Right lobe of liver (tissue), 6 donors: ENCODE measurements at places on chromosomes 6 and 20. TPM values are rescaled to one million over a fixed set of nuclear protein-coding genes. Genes with fewer than 3 reads are reported as not detected.
A peak's percentile ranks its signal among the peaks of the same experiment; 100 is the strongest.

RBPJL gene
- not detected for total RNA-seq

LY6G6D gene
- total RNA-seq = not detected

SLC35D3 gene
- not detected for total RNA-seq

DSP gene
- total RNA-seq = 91.0 TPM

GRCh38 chr6:14729129-14729871 lies 516.6 kb upstream of the JARID2 start:
- no peaks in the 10 kb centered on the region for H3K36me3 ChIP-seq
- peak overlapping the region; percentile 29 for H3K27ac ChIP-seq
- no peaks in the 10 kb centered on the region for H3K27me3 ChIP-seq
- no peaks in the 10 kb centered on the region for H3K4me1 ChIP-seq
- H3K4me3 ChIP-seq = no peak overlapping the region
- DNase-seq = no peak

DNA sequence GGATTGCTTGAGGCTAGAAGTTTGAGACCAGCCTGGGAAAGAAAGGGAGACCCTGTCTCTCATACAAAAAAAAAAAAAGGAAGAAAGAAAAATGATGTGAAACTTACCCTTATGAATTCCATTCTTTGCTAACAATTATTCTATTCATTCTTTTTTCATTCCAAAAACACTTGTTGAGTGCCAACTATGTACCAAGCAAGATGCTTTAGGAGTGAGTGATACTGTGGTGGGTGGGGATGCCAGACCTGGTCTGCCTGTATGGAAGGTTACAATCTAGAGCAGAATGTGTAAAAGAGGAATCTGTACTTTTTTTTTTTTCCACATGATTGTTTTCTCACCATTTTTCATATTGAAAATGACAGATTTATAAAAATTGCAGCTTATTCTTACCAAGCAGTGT lies 73.8 kb upstream of the TULP1 start:
- DNase-seq = no peak
- no peak overlapping the region for H3K27ac ChIP-seq
- H3K36me3 ChIP-seq = peaks cover 9% of the 10 kb centered on the region
- H3K4me1 ChIP-seq = no peaks in the 10 kb centered on the region

DNA sequence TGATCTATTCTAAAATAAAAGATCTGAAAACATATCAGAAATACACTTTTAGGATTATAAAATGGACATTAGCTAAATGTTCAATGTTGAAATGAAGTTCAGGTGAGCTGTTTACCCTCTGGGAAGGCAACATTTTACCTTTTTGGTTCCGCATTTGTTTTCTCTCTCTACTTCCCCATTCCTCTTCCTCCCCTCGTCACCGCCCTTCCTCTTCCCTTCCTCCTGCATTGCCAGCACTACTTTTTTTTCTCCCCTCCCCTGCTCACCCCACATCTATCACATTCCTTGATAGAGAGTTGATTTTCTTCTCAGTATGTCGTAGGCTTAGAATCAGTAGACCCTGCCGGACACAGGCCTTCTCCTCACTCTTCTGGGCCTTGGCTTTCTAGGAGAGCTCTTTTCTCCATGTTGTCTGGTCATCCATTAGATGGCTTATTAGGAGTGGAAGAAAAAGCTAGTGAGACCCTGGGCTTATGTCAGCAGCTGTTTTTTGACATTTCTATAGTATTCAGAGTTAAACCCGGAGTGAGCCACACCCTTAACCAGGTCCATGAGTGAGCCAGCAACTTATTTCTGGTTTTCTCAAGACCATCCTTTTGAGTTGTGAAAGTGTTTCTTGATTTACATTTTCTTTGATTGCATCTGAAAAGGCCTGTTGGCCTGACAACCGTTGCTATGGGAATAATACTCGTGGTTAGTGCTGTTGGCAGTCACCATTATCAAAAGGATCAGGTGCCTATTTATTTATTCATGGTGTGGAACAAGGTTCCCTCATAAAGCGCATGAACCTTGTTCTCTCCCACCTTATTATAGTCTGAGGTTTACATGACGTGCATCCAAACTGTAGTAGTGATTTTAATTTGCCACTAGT lies 90.9 kb downstream of the DTD1 start:
- H3K4me3 ChIP-seq = no peak overlapping the region
- H3K27me3 ChIP-seq = no peaks in the 10 kb centered on the region
- H3K36me3 ChIP-seq = no peaks in the 10 kb centered on the region
- no peak overlapping the region for H3K27ac ChIP-seq
- no peaks in the 10 kb centered on the region for H3K4me1 ChIP-seq
- DNase-seq = no peak

GRCh38 chr6:117938311-117938995 lies 31.4 kb downstream of the SLC35F1 start:
- no peak for DNase-seq
- no peaks in the 10 kb centered on the region for H3K36me3 ChIP-seq
- no peak overlapping the region for H3K27ac ChIP-seq

- no peaks in the 10 kb centered on the region for H3K27me3 ChIP-seq
- no peak overlapping the region for H3K27ac ChIP-seq
- H3K4me3 ChIP-seq = no peak overlapping the region
- no peaks in the 10 kb centered on the region for H3K36me3 ChIP-seq
Measured at GRCh38 chr20:17697171-17697570, 2.6 kb upstream of the BANF2 start.

DNA sequence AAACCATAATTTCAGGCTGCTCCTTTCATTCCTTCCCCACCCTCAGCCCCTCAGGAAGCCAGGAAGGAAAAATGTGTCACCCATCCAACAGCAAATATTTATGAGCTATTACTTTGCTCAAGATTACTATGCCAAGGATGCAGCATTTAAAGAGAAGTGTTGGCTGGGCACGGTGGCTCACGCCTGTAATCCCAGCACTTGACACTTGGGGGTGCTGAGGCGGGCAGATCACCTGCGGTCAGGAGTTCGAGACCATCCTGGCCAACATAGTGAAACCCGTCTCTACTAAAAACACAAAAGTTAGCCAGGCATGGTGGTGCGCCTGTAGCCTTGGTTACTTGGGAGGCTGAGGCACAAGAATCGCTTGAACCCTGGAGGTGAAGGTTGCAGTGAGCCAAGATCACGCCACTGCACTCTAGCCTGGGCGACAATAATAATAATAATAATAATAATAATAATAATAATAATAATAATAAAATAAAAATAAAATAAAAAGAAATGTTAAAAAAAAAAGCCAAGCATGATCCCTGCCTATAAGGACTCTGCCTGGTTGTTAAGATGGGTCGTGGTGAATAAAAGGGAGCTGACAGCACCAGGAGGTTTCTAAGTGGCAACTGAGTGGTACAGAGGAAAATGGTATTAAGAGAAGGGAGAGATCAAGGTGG lies 20.5 kb upstream of the TIAM2 start:
- no peaks in the 10 kb centered on the region for H3K36me3 ChIP-seq
- H3K27me3 ChIP-seq = no peaks in the 10 kb centered on the region
- H3K27ac ChIP-seq = no peak overlapping the region
- no peak overlapping the region for H3K4me3 ChIP-seq

DNA sequence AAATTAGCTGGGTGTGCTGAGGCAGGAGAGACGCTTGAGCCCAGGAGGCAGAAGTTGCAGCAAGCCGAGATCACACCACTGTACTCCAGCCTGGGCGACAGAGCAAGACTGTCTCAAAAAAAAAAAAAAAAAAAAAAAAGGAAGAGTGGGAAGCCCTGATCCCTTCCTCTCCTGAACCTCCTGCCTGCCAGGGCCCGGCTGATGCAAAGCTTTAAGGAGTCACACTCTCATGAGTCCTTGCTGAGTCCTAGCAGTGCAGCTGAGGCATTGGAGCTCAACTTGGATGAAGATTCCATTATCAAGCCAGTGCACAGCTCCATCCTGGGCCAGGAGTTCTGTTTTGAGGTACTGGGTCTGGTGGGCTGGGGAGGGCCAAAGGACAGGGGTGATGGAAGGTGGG lies 15.1 kb downstream of the SYNGAP1 start:
- no peak overlapping the region for H3K27ac ChIP-seq
- peaks cover 12% of the 10 kb centered on the region for H3K4me1 ChIP-seq

- no peak for DNase-seq
- H3K4me1 ChIP-seq = no peaks in the 10 kb centered on the region
- H3K4me3 ChIP-seq = no peak overlapping the region
- H3K36me3 ChIP-seq = no peaks in the 10 kb centered on the region
Measured at GRCh38 chr6:1820714-1821113, 211.0 kb downstream of the FOXC1 start.

- peak overlapping the region; percentile 54 for H3K4me3 ChIP-seq
- H3K36me3 ChIP-seq = no peaks in the 10 kb centered on the region
- DNase-seq = peak; percentile 71
- H3K27ac ChIP-seq = no peak overlapping the region
- H3K4me1 ChIP-seq = peaks cover 5% of the 10 kb centered on the region
- peaks cover 5% of the 10 kb centered on the region for H3K27me3 ChIP-seq
Measured at GRCh38 chr6:27753668-27754407, 158.4 kb downstream of the OR2B2 start.
